ENCODE measurements at places on chromosomes 1 and 21.

- no peak for DNase-seq
These were observed 38.2 kb upstream of the SLC25A33 start for GRCh38 chr1:9500756-9501754.

DNA sequence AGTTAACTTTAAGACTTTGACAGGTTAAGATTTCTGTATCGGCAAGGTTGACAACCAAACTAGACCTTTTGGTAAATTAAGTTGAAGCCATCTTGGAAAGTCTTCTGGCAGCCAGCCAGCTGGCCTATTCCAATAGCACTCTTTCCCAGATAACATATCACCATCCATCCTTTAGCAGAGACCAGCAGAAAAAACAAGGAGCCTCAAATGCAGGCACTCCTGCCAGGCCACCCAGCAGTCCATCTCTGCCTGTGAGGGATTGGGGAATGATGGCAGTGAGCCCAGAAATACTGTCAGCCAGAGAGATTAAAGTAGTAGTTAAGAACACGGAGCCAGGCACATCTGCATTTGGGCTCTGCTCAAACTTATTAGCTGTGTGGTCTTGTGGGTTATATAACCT lies 19.4 kb downstream of the ZBTB40 start:
- DNase-seq: no peak

GRCh38 chr1:157310401-157310800 lies 172.2 kb upstream of the ETV3 start:
- DNase-seq: no peak

GRCh38 chr21:21175798-21176334 lies 177.7 kb downstream of the NCAM2 start:
- DNase-seq: no peak

- DNase-seq: no peak
These were observed 1.3 kb upstream of the HMGN2 start for GRCh38 chr1:26470878-26471497.

DNA sequence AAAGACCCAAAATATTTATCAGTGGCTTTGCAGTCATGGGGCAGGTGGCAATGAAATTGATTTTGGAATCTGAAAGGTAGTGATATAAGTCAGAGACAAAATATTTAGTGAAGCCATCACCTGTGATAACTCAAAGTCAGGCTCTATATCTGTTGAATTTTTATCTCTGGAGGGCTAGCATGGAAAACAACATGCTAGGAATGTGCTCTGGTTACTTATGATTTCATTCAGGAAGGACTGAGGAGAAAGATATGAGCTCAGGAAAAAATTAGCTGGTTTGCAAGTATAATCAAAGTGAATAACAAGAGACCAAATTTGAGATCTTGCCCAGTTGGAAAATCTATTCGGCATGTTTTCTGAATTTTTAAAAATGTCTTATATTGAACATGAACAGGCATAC lies 364.6 kb upstream of the LRRC7 start:
- DNase-seq: no peak

GRCh38 chr21:26469789-26470188 lies 103.3 kb downstream of the CYYR1 start:
- no peak for DNase-seq

All from activated effector memory CD4-positive, alpha-beta T cell treated with anti-CD3 and anti-CD28 coated beads, Interleukin-2, amount 50 U/mL, for 16 hours (primary cell).